ENCODE measurements at places on chromosomes 2 and 18. TPM values are rescaled to one million over a fixed set of nuclear protein-coding genes. Genes with fewer than 3 reads are reported as not detected.
A peak's percentile ranks its signal among the peaks of the same experiment; 100 is the strongest.

- no peak for DNase-seq
- no peaks in the 10 kb centered on the region for H3K36me3 ChIP-seq
- no peaks in the 10 kb centered on the region for H3K27me3 ChIP-seq
- no peak overlapping the region for H3K27ac ChIP-seq
These were observed 255.5 kb downstream of the ETAA1 start for GRCh38 chr2:67652679-67653078.

GRCh38 chr2:109711230-109712122, 82.6 kb upstream of the RGPD5 start:
- DNase-seq, result no peak
- no peak overlapping the region for H3K4me3 ChIP-seq
- H3K27ac ChIP-seq, result no peak overlapping the region
- H3K4me1 ChIP-seq, result peaks cover 3% of the 10 kb centered on the region
- no peaks in the 10 kb centered on the region for H3K36me3 ChIP-seq
- H3K27me3 ChIP-seq, result no peaks in the 10 kb centered on the region

- H3K36me3 ChIP-seq, result peaks cover 18% of the 10 kb centered on the region
- no peaks in the 10 kb centered on the region for H3K4me1 ChIP-seq
- H3K27ac ChIP-seq, result no peak overlapping the region
- H3K27me3 ChIP-seq, result no peaks in the 10 kb centered on the region
- no peak overlapping the region for H3K4me3 ChIP-seq
These were observed 8.8 kb downstream of the SLC39A6 start for GRCh38 chr18:36120297-36120696.

- no peak overlapping the region for H3K4me3 ChIP-seq
- no peaks in the 10 kb centered on the region for H3K36me3 ChIP-seq
- no peak overlapping the region for H3K27ac ChIP-seq
- no peaks in the 10 kb centered on the region for H3K4me1 ChIP-seq
- H3K27me3 ChIP-seq, result no peaks in the 10 kb centered on the region
- DNase-seq, result no peak
These were observed 334.5 kb downstream of the NBAS start for GRCh38 chr2:15226661-15227060.

DNA sequence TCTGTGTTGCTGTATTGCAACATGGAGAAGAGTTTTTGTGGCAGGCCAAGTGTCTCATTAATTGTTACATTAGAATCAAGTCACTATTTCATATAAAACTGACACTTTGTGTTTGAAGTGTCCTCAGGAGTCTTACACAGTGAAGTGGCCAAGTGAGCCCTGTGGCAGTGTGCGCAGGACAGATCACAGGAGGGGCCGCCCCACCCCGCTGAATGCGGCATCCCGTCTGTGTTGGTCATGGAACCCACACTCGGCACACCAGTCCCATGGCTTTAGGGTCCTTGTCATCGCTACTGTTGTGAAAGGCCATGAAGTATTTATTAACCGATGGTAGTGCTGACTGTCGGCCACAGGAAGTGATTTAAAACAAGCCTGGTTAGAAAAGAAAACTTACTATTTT, 144.7 kb upstream of the NFATC1 start:
- peaks cover 20% of the 10 kb centered on the region for H3K36me3 ChIP-seq
- no peak for DNase-seq
- peaks cover 7% of the 10 kb centered on the region for H3K4me1 ChIP-seq
- no peaks in the 10 kb centered on the region for H3K27me3 ChIP-seq
- H3K27ac ChIP-seq, result no peak overlapping the region
- H3K4me3 ChIP-seq, result no peak overlapping the region

DNA sequence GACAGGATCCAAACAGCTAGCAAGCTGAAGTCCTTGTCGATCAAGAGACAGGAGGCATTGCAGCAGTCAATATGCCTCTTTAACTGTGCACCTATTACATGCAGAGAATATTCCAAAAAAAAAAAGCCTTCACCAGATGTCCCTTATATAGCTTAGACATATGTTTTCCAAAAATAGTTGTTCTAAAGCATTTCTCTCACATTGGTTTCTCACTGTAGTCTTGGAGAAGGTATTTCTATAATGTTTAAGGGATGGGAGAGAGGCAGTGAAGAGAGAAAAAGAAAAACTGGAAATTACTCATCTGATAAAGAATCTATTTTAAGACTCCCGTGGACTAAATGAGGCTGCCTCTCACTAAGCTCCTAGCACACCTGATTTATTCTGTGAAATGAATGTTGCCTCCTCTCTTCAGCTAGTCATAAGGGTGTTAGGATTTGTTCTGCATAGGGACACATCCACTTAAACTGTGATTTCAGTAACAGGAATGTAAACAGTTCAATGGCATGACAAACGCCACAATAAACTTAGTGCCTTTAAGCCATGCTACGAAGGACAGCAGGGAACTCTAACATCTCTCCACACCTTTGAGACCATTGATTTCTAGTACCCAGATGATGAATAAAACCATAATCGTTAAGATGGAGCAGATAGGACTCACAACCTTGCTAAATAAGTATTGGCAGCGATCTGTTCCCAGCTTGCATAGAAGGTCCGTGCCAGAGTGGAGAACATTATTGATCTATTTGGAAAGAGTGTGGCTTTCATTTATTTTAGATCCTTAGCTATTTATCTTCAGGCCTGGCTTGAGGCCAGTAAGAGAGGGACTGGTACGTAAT, 98.6 kb upstream of the NCK2 start:
- no peaks in the 10 kb centered on the region for H3K4me1 ChIP-seq
- DNase-seq, result no peak
- no peak overlapping the region for H3K27ac ChIP-seq

DNA sequence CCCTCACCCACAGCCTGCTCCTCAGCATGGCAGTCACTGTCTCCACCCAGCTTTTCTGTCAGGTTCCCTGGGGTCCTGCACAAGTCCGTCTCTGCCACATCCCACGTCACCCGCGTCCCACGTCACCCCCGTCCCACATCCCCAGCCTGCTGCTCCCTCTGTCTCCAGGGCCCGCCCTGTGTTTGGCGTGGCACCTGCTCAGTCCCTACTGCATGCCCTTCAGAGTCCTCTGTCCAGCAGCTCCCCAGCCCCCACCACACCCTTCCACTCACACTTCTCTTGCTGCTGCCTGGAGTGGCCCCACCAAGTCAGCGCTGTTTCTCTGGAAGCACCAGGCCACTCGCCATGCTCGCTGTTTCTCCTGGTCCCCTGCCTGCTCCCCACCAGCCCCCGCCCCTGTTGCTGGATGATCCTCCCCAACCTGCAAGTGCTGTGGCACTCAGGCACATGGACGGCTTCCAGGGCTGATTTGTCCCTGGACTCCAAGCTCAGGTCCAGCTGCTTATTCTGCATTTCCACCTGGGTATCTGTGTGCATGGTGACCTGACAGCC, 18.8 kb downstream of the ATG4B start:
- no peak for DNase-seq
- H3K36me3 ChIP-seq, result peaks cover 97% of the 10 kb centered on the region
- H3K4me3 ChIP-seq, result no peak overlapping the region
- no peaks in the 10 kb centered on the region for H3K27me3 ChIP-seq

- no peaks in the 10 kb centered on the region for H3K36me3 ChIP-seq
- no peaks in the 10 kb centered on the region for H3K4me1 ChIP-seq
- H3K27me3 ChIP-seq, result no peaks in the 10 kb centered on the region
- DNase-seq, result no peak
- no peak overlapping the region for H3K4me3 ChIP-seq
- no peak overlapping the region for H3K27ac ChIP-seq
These were observed 785.6 kb downstream of the NR4A2 start for GRCh38 chr2:155546721-155547555.

DNA sequence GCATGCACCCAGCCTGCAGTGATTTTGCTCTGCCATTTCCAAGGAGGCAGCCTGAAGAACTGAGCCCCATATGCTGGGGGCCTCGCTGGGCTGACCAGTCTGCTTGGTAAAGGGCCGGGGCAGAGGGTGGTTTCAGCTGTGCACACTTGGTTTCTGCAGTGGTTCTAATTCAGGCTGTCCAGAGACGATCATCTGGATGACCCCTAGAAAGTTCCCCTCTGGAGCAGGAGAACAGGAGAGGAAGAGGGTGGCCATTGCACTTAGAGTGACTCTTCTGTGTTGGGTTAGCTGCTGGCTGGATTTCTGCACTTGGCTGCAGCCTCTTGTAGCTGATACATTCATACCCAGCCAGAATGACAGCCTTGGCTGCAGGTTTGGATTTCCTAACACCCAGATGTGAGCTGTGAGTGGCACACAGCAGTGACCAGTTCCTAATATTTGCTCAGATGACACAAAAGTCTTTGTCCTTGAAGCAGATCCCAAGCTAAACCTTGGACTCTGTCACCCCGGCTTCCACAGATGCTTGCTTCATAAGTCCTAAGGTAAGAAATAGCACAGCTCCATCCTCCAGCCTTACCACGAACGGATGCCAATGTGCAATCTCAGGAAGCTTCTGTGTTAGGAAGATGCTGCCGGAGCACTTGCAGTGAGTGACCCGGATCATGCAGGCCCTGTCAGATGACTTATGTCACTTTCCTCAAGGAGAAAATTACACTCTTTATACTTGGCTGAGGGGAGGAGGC, 105.6 kb downstream of the HNRNPLL start:
- H3K36me3 ChIP-seq, result no peaks in the 10 kb centered on the region
- H3K4me1 ChIP-seq, result no peaks in the 10 kb centered on the region
- H3K27ac ChIP-seq, result no peak overlapping the region
- DNase-seq, result no peak

- H3K27me3 ChIP-seq, result no peaks in the 10 kb centered on the region
- no peak for DNase-seq
- H3K36me3 ChIP-seq, result no peaks in the 10 kb centered on the region
- peaks cover 4% of the 10 kb centered on the region for H3K4me1 ChIP-seq
These were observed 104.9 kb downstream of the CERS6 start for GRCh38 chr2:168560817-168561499.

- no peak overlapping the region for H3K27ac ChIP-seq
- H3K36me3 ChIP-seq, result no peaks in the 10 kb centered on the region
- H3K4me1 ChIP-seq, result no peaks in the 10 kb centered on the region
- no peak for DNase-seq
These were observed 291.2 kb downstream of the MYT1L start for GRCh38 chr2:2039826-2040225.

DNA sequence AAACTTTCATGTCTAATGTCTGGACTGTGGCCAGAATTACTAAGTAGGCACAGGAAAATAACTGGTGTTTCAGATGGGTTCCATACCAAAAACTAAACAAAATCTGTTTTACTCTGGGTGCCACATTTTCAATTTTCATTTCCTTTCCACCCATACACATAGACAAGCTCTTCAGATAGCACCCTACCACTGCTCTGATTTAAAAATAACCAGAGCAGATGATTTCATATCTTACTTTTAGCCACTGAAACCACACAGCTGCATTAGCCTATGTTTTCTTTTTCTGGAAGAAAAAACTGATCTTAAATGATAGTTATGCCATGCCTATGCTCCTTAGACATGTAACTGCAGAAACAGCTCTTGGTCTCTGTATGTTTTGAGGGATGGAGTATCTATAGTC, 647.6 kb downstream of the CPS1 start:
- no peak for DNase-seq
- no peak overlapping the region for H3K27ac ChIP-seq
- H3K36me3 ChIP-seq, result no peaks in the 10 kb centered on the region

- H3K36me3 ChIP-seq, result no peaks in the 10 kb centered on the region
- no peaks in the 10 kb centered on the region for H3K27me3 ChIP-seq
- no peak for DNase-seq
- H3K27ac ChIP-seq, result no peak overlapping the region
- no peak overlapping the region for H3K4me3 ChIP-seq
These were observed 94.5 kb upstream of the LMAN1 start for GRCh38 chr18:59453468-59453961.

- H3K27ac ChIP-seq, result peak overlapping the region; percentile 78
- no peaks in the 10 kb centered on the region for H3K27me3 ChIP-seq
- H3K4me1 ChIP-seq, result peaks cover 50% of the 10 kb centered on the region
- no peak for DNase-seq
- peaks cover 3% of the 10 kb centered on the region for H3K36me3 ChIP-seq
These were observed 15.1 kb downstream of the CYRIA start for GRCh38 chr2:16650287-16651249.

- no peak overlapping the region for H3K4me3 ChIP-seq
- H3K36me3 ChIP-seq, result peaks cover 6% of the 10 kb centered on the region
- H3K27ac ChIP-seq, result no peak overlapping the region
- H3K4me1 ChIP-seq, result peaks cover 5% of the 10 kb centered on the region
- H3K27me3 ChIP-seq, result no peaks in the 10 kb centered on the region
These were observed 231.3 kb downstream of the HDAC4 start for GRCh38 chr2:239169311-239170048.

DNA sequence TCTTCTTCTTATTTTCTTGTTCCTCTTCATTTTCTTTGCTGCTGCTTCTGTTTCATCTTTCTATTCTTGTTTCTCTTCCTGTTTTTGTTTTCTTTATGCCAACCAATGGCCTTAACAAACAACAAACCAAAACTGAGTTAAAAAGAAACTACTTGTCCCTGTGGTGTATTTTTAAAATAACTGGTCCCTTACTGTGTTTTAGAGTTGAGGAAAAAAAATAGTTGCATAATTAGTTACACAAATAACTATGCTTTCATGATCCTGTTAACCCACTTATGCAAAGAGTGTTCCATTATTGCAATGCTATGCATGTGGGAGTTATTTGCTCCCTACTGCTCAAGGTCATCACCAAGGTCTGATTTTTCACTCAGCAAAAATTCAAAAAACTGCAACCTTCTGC, 39.5 kb upstream of the IMP4 start:
- H3K27me3 ChIP-seq, result no peaks in the 10 kb centered on the region
- DNase-seq, result no peak
- H3K4me3 ChIP-seq, result no peak overlapping the region
- no peak overlapping the region for H3K27ac ChIP-seq
- no peaks in the 10 kb centered on the region for H3K36me3 ChIP-seq
- no peaks in the 10 kb centered on the region for H3K4me1 ChIP-seq

DNA sequence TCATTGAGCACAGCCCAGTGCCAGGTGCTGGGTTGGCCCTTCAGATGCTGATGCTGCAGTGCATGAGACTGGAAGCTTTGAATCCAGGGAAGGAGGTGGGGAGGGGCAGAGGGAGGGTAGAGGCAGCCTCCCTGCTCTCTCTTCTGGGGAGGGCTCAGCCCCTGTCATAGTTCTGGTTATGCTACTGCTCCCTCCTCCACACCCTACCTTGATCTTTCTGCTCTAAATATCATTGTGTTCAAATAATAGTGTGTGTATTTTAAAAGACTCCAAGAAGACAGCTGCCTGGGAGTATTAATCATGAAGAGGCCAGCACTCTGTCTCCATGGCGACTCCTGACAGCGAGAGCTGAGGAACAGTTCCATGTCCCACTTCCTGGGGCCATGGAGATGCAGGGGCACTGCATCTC, 3.8 kb upstream of the EGR4 start:
- H3K36me3 ChIP-seq, result no peaks in the 10 kb centered on the region
- H3K4me1 ChIP-seq, result peaks cover 16% of the 10 kb centered on the region
- H3K27ac ChIP-seq, result no peak overlapping the region
- DNase-seq, result no peak
- H3K4me3 ChIP-seq, result no peak overlapping the region

The MFSD2B gene
- total RNA-seq, result 0.40 TPM

The ADGRF3 gene
- 2.1 TPM for total RNA-seq

The C2orf81 gene
- 11.5 TPM for total RNA-seq

The CCDC68 gene
- total RNA-seq, result 13.0 TPM

The FAM124B gene
- total RNA-seq, result 1.8 TPM

The DSG1 gene
- not detected for total RNA-seq

The KIF1A gene
- 1.2 TPM for total RNA-seq

The NTSR2 gene
- total RNA-seq, result not detected

The ZNF385B gene
- 28.9 TPM for total RNA-seq

The UGT1A3 gene
- not detected for total RNA-seq

The KLHL41 gene
- total RNA-seq, result 1.7 TPM

The CCDC93 gene
- 141 TPM for total RNA-seq

The IHH gene
- total RNA-seq, result not detected

The INPP4A gene
- 37.0 TPM for total RNA-seq

The VAMP8 gene
- 289 TPM for total RNA-seq

Data from upper lobe of left lung (tissue), 6 donors.